ENCODE measurements at places on chromosomes 2 and 18. TPM values are rescaled to one million over a fixed set of nuclear protein-coding genes. Genes with fewer than 3 reads are reported as not detected.

DNA sequence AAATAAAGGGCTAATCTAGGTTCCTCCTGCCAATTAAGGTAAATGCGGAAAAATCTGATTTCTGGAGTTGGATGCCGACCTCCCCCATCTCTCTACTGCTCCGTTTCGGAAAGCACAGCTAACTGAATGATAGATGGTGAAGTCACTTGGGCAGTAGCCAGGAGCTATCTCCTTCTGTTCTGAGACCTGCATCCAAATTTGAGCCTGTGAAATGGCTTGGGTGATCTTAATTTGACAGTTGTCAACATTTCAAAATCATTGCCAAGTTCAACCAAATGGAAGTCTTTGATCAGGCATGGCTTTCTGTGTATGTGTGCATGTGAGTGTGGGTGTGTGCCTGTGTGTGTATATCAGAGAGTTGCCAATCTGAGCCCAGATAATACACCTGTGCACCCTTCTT, 217.2 kb downstream of the ZNF516 start:
- H3K27ac ChIP-seq: no peak overlapping the region
- no peaks in the 10 kb centered on the region for H3K4me1 ChIP-seq
- no peak overlapping the region for H3K4me3 ChIP-seq
- peaks cover 59% of the 10 kb centered on the region for H3K27me3 ChIP-seq
- H3K36me3 ChIP-seq: no peaks in the 10 kb centered on the region

GRCh38 chr18:28174181-28174905, 2.6 kb downstream of the CDH2 start:
- DNase-seq: no peak
- H3K36me3 ChIP-seq: peaks cover 14% of the 10 kb centered on the region

DNA sequence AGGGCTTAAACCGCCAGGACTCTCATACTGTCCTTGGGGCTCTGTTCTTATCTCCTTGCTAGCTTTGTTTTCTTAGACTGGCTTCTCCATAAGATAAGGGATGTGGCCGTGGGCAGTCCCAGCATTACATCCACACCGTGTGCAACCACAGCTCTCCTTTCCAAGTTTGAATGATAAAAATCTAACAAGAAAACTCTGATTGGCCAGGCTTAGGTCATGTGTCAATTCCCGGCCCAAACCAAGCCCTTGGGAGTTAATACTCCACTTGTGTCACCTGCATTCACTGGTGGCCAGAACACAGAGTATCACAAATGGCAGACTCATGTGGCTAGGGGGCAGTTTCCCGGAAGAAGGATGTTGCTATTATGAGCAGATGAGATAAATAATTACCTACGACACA, 43.2 kb upstream of the KDM3A start:
- no peaks in the 10 kb centered on the region for H3K36me3 ChIP-seq
- DNase-seq: no peak
- peaks cover 23% of the 10 kb centered on the region for H3K4me1 ChIP-seq
- H3K27ac ChIP-seq: no peak overlapping the region

GRCh38 chr18:46482831-46483230, 174.2 kb downstream of the LOXHD1 start:
- no peak overlapping the region for H3K4me3 ChIP-seq
- no peak for DNase-seq
- H3K36me3 ChIP-seq: no peaks in the 10 kb centered on the region
- H3K27ac ChIP-seq: no peak overlapping the region
- no peaks in the 10 kb centered on the region for H3K4me1 ChIP-seq

GRCh38 chr2:19540739-19541525, 182.5 kb upstream of the OSR1 start:
- peak overlapping the region; percentile 77 for H3K27ac ChIP-seq
- H3K27me3 ChIP-seq: no peaks in the 10 kb centered on the region
- H3K4me3 ChIP-seq: peak overlapping the region; percentile 49
- peaks cover 16% of the 10 kb centered on the region for H3K36me3 ChIP-seq
- DNase-seq: peak; percentile 55

DNA sequence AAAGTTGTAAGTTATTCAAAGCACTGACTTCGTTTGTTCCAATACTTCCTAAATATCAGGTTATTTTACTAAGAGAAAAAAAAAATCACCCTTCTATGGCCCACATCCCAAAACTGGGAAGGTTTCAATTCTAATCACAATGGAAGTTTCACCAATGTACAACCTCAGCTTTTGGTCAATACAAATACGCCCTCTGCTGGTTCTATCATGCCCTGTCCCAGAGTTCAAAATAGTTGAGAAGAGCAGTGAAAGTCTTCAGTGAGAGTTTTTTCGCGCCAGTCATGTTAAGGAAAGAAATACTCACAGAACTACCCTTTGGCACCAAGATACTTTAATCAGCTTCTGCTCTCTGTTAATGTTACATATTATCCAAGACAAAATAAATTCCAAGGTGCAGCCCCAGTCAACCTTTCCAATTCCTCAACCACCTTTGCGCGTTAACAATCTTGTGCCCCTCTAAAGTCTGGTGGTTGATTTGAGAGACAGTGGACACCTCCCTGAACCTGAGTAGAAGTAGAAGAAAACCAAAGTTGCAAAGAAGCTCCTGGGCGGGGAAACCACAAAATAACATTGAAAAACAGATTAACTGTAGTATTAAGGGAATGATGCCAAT, 59.9 kb downstream of the SUMO1 start:
- H3K4me3 ChIP-seq: no peak overlapping the region
- no peak overlapping the region for H3K27ac ChIP-seq
- H3K36me3 ChIP-seq: no peaks in the 10 kb centered on the region
- H3K4me1 ChIP-seq: peaks cover 15% of the 10 kb centered on the region
- no peaks in the 10 kb centered on the region for H3K27me3 ChIP-seq

GRCh38 chr2:157940024-157940423, 63.9 kb upstream of the ACVR1 start:
- H3K36me3 ChIP-seq: no peaks in the 10 kb centered on the region
- no peak for DNase-seq
- peaks cover 13% of the 10 kb centered on the region for H3K4me1 ChIP-seq
- H3K4me3 ChIP-seq: no peak overlapping the region
- no peak overlapping the region for H3K27ac ChIP-seq

Gene TM4SF20
- not detected for total RNA-seq

Gene EIF2B4
- 42.0 TPM for total RNA-seq

Gene GBX2
- total RNA-seq: 2.2 TPM

Gene VWA3B
- not detected for total RNA-seq

Gene AGXT
- total RNA-seq: not detected

Measured in Calu3 (cell line).